ENCODE measurements at places on chromosomes 6 and 20.

- no peak for DNase-seq
Observed at GRCh38 chr6:10505529-10505928, 15.6 kb upstream of the GCNT2 start.

DNA sequence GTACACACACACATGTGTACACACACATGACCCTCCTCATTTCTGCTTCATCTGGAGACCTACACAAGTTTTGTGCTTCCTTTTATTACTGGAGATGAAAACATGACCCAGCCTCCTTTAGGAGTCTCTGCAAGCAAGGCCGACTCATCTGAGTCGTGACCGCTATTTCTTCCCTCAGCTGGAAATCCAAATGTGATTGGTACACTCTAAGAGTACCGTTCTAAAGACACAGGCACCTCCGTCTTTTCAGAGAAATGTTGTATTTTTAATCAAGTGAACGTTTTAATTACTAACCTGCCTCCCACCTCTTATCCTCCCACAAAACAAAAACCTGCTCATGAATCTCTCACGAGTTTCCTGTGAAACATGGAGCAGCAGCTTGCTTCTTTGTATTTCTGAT is 63.0 kb downstream of the LAMP5 start:
- no peak for DNase-seq

DNA sequence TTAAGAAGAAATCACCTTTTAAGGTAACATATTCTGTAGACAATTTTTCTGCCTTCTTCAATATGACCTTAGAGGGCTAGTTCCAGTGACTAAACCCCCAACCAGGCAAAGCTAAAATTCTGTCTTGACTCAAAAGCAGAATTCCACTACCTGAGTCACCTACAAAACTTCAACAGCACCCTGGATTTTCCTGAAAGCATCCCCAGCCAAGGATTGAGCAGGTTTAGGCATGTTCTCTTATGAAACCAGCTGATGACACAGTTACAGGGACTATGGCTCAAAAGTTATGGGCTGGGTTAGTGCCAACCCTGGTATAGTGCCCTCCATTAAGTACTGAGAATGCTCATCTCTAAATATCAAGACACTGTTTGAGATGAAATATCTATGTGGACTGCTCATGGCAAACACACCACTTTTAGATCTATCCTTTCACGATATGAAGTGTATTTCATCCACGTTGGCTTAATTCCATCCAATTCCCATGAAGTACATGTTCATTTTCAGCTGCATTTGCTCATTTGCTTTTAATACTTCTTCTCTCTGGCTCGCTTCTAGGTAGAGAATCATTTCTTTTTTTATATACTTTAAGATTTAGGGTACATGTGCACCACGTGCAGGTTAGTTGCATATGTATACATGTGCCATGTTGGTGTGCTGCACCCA is 53.6 kb upstream of the TNFAIP3 start:
- DNase-seq: no peak

DNA sequence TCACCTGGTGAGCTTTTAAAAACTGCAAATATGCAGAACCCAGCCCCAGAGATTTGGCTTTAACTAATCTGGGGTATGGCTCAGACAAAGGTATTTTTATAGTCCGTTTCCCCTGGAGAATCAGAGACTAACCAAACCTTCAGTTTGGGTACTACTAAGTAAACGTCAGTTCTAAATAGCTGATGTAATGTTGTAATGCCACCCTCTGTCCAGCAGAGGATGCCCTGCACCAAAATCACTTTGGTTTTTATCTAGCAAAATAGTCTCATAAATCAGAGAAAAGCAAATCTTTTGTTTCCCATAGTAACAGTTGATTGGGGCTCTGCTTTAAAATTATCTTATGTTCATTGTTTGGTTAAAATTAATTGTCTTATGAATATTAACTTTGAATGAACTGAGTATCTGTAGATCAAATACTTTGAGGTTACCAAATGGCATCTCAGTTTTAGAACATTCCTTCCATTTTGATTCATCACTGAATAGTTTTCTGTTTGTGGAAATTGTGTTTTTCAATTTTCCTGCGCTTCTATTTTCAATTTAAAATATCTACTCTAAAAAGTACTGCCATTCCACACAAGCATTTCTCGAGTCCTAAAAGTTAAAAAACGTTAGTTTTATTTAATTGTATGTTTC is 278.3 kb upstream of the PLCB4 start:
- peak; percentile 20 for DNase-seq

- peak; percentile 66 for DNase-seq
Observed at GRCh38 chr20:51631011-51631950, 88.8 kb upstream of the NFATC2 start.

GRCh38 chr6:40997234-40997957 is 41.6 kb downstream of the UNC5CL start:
- no peak for DNase-seq

GRCh38 chr20:56610098-56610497 is 19.0 kb upstream of the TFAP2C start:
- DNase-seq: no peak

DNA sequence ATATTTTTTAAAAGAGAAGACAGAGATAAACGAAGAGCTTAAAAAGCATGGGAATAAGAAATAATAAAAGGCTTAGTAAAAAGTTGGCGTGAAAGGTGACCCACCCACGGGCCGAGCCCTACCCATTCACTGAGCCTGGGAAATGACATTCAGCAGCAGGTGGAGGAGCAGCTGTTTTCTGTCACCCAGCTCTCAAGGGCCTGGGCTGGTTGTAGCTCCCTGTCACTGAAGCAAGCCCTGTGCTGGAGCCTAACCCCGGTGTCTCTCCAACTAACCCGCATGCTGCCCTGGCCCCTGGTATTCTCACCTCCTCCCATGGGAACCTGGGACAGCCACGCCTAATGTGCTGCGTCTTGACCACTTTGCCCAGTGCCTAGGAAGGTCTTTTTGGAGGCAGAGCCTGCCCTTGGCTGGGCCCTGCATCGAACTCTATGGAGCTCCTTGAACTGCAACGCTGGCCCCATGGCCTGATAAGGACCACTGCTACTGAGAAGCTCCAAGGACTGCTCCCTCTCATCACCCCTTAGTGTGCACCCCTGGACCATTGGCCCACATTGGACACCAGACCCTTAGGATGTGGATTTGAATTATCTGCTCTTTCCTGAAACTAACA is 68.8 kb upstream of the IYD start:
- DNase-seq: no peak

DNA sequence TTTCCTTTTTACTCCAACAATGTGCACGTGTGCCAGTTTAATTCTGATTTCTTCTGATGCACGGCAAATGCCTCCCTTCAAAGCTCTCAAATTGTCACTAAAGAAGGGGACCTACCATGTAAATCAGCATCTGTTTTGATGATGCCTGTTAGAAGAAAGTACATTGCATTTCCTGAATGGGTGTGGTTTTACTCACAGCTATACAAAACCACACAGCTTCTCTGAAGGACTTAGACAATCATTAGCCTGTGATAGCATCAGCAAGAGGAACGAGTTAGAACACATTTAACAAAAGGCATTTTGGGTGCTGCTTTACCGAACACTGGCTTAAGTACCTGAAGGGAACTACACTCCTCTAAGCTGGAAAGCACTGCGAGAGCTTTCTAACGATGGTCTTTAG is 109.4 kb downstream of the ATXN1 start:
- no peak for DNase-seq

DNA sequence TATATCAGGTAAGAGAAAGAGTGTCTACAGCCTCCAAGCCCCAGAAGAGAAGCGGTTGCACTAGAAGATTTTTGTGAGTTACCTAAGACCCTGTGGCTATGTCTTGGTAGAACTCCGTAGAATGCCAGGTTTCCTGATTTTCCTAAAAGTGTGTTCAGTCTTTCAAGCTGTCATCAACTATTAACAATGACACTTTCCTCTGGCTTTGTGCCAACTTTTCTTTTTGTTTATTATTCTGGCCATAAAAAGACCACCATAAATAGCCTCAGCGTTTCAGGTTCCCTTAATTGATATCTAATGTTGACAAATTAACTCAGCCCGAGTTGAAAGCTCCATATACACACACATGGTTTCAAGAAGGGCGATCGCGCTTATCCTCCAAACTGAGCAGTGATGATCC is 1.2 kb downstream of the PAK5 start:
- no peak for DNase-seq

DNA sequence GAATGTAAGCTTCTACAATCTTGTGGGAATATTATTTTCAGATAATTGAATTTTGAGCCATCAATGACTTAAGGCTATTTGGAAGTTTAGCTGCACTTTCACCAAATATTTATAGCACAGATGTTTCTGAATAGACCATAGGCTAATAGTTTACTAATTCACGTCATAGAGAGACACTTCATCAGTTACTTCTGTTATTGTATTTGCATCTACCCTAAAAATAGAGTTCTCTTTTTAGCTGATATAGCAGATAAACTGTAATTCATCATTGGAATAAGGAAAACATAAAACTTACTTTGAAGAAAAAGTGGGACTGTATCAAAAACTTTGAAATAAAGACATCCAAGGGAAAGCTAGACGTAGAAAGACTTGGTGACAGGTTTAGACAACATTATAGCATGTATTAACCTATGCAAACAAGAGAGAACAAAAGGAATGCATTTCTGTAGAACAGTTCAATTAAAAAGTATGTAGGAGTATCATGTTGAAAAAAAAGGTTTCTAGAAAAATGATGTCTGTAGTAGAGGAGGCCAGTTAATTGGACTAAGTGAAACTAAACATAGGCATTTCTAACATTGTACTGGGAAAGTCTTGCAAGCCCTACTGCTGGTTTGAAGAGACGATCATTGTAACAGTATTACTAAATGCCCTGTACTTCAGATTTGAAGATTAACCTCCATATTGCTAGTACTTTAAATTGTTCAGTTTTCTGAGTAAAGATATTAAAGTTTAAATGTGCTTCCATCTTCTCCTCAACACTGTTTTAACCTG is 123.3 kb downstream of the ZFAND3 start:
- DNase-seq: no peak

DNA sequence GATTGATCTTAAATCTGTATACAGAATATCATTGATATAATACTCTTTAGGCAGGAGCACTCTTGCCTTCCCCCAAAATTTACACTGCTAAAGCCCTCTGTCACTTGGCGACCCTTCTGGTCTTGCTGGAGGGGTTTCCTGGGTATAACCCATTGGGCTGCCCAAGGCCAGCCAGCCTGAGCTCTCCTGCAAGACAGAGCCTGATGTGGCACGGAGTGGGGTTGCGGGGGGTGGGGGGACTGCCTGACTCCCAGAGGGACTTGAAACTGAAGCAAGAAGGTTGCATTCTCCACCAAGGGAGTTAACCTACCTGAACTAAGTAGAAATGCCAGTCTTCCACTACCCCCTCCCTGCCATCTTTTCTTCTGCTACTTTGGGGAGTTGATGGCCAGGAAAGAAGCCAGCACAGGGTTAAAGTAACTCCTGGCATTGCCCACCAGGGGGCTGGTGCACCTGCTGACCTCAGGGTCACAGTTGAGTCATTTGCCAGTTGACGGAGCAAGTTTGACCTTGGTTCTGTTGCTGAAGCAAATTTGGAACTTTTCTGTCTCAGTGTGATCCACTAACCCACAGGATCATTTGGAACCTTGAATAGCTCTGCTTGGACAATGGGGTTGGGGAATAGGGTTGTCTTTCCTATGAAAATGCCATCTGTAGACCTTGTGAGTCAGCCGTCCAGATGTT is 79.4 kb downstream of the ASXL1 start:
- no peak for DNase-seq

GRCh38 chr6:34718976-34719375 is 22.4 kb upstream of the ILRUN start:
- no peak for DNase-seq

DNA sequence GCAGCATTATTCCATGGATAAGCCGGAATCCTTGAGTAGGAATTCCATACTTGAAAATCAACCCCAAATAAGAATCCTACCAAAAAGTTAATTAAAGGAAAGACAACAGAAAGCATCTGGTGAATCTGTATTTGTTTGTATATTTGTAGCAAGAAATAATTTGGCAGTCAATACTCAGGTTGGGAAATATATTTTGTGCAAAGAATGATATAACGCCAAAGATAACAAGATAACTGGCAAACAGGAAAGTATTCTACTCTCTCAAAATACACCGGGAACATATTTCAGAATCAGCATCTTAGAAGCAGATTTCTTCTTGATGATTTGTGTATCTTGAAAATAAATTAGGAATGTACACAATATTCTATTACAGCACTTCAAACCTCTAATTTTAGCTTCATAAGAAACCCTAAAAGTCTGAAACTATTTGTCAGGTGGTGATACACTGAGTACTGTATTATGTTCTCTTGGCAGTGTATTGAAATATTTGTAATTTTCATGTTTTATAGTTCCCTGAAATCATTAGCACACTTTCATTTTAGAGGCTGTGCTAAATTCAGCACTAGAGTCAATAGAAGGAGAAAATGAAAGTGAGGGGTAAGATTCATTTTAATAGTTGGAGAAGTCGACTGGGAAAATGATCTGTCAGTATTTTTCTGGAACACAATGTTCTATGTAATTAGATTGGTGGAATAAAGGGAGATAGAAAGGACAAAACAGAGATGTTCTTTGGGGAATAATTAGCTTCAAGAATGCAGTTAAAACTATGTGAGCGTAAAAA is 879.7 kb upstream of the GJE1 start:
- no peak for DNase-seq

DNA sequence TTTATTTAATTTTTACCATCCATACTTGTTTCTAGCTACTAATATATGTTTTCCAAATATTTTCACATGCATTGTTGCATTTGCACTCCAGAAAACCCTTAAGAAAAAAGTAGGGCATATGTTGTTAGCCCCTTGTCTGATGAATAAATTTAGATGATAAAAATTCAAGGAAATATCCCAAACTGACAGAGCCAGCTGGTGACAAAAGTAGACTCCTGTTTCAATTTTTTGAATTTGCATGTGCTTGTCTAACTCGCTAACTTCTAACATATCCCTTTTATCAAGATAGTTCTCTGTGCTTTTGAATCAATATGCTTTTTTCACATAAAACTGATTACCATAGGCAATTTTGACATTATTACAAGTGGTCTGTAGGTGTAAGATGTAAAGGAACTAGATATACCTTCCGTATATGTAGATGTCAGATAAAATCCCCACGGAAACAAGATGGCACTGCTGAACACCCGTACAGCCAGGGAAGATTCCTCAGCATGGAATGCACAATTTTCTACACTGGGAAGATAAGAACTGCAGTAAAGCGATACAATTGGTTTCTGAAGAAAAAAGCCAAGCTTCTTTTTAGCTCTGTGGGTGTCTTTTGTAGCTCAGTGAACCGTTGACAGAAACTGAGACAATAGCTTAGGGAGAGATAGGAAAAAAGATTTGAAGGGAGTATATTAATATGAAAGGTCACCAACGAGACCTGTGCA is 437.6 kb upstream of the RNF217 start:
- no peak for DNase-seq

- DNase-seq: no peak
Observed at GRCh38 chr6:93819189-93819588, 399.8 kb upstream of the EPHA7 start.

- DNase-seq: no peak
Observed at GRCh38 chr20:2564406-2564805, 28.0 kb downstream of the TMC2 start.
